ENCODE measurements at places on chromosomes 5 and 9.

DNA sequence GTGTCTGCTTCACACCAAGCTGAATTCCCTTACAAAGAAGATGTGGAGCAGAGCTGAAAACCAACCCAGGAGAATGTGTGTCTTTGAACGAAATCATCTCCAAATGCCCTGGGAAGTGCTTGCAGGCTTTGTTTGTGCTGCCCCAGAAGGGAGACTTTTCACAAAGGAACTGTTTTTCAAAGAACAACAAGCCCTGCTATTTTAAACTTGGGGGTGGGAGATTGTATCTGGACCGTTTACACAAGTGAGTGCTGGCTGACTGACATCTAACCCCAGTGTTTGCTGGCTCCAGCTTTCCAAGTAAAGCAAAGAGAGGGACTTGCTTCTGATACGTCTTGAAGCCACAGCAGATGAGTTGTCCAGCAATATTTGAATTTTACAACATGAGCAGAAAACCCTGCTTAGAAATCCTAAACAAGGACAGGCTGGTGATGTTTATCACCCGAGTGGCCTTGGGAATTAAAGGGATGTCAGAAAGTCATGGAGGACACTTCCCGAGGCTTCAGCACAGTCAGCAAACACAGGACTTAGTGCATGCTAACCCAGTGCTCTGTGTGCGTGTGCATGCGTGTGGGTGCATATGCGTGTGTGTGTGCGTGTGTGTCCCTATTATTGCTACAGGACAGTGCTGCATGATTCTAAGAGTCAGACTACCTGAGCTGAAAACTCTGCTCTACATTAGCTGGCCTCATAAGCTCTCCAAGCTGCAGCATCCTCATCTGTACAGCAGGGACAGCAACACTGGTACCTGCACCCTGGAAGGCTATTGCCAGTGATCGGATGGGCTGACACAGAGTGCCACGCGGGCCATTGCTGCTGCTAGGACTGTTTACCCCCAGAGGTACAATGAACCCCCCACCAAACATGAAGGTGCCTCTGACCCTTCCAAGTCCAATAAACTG lies 1.4 kb downstream of the ADAMTS12 start:
- no peak for DNase-seq

- DNase-seq, result no peak
Observed at GRCh38 chr5:115571441-115571878, 26.9 kb upstream of the FEM1C start.

GRCh38 chr5:137325721-137326120 lies 173.4 kb downstream of the SPOCK1 start:
- no peak for DNase-seq

- no peak for DNase-seq
Observed at GRCh38 chr5:6656680-6657079, 23.4 kb downstream of the SRD5A1 start.

DNA sequence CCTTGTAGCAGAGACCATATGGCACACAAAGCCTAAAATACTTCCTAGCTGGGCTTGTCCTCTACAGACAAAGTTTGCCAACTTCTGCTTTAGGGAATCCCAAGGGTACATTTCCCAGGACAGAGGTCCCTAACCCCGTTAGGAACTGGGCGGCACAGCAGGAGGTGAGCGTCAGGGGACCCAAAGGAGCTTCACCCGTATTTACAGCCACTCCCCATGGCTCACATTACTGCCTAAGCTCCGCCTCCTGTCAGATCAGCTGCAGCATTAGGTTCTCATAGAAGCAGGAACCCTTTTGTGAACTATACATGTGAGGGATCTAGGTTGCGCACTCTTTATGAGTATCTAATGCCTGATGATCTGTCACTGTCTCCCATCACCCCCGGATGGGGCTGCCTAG lies 88.5 kb upstream of the TRPM3 start:
- DNase-seq, result no peak

- no peak for DNase-seq
Observed at GRCh38 chr9:112831969-112832368, 58.7 kb downstream of the SLC46A2 start.

GRCh38 chr5:65766175-65766574 lies 44.2 kb downstream of the NLN start:
- no peak for DNase-seq

- no peak for DNase-seq
Observed at GRCh38 chr9:137748311-137748710, 129.3 kb upstream of the CACNA1B start.

GRCh38 chr5:151180291-151180690 lies 22.7 kb upstream of the ANXA6 start:
- no peak for DNase-seq

DNA sequence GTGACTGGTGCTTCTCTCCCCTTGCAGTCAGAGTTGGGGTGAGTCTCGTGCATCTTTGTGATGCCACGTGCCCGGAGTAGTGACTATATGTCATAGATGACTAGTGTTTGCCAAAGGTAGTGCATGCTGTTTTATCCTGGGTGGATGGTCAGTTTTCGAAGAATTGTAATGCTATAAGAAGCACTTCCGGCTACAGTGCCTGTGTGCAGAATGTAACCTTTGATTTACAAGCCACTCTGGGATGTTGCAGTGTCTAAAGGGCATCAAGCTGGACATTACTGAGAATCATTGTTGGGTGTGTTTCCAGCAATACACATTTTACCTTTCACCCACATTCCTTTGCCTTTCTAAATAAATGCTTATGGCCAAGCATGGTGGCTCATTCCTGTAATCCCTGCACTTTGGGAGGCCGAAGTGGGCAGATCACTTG lies 16.7 kb downstream of the MVB12B start:
- DNase-seq, result no peak

GRCh38 chr5:76801159-76801802 lies 17.5 kb upstream of the F2RL1 start:
- no peak for DNase-seq

DNA sequence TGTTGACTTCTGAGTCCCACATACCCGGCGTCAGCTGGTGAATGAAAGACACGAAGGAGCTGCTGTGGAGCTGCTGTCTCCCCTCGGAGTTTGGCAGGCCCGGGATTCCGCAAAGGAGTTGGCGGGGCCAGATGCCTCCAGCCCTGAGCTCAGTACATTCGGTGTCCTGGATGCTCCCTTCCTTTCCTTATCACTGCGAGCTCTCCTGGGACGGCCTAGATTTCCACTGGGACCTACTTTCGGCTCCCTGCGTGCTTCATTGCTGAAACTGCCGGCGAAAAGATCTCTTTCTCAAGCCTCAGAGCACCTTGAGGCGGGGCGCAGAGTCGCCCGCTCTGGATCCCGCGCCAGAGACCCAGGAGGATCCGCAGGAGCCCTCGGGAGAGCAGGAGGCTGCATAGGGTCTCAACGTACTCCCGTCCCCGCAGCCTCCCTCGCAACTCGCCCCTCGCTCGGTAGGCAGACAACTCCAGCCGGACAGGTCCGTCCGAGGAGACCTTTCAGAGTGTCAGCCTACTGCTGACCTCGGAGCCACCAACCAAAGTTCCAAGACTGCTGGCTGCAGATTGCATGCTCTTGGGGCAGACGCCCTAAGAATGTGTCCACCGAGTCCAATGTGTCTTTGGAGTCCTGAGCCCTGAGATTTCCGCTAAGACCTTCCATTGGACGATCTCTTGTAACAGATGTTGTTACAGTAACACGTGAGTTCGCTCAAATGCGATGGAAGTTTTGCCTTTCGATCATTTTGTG lies 6.1 kb downstream of the ANXA2R start:
- DNase-seq, result no peak

DNA sequence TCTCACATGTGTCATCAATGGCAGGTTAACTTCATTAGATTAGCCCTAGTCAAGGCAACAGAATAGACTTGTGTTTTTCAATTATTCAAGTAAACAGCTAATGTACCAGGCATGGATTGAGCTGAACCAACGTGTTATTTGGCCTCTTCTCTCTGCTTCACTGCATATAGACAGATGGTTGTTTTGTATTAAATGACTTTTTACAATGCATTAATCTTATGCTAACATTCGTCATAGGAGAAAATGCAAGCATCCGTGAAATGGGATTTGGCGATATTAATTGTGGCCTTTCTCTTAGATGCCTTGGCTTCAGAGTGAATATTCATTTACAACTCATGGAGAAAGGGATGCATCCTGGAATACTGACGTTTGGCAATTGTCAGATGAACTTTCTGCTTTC lies 208.0 kb downstream of the KCTD16 start:
- no peak for DNase-seq

DNA sequence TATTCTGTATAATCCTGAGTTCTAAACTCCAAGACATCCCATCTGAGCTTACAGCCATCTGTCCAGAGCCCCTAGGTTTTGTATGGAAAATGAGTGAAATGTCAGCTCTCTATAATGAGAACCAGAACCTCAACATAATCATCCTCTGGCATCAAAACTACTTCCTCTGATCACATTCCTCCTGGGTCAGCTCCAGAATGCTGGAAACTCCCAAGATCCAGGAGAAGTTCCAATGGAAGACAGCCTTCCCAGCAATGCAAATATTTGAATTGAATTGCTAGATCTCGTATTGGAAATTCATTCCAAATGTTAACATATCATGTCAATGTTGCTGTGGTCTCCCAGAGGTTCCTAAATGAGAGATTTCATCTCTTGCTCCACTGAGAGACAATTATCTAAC lies 23.8 kb downstream of the C9 start:
- DNase-seq, result no peak

DNA sequence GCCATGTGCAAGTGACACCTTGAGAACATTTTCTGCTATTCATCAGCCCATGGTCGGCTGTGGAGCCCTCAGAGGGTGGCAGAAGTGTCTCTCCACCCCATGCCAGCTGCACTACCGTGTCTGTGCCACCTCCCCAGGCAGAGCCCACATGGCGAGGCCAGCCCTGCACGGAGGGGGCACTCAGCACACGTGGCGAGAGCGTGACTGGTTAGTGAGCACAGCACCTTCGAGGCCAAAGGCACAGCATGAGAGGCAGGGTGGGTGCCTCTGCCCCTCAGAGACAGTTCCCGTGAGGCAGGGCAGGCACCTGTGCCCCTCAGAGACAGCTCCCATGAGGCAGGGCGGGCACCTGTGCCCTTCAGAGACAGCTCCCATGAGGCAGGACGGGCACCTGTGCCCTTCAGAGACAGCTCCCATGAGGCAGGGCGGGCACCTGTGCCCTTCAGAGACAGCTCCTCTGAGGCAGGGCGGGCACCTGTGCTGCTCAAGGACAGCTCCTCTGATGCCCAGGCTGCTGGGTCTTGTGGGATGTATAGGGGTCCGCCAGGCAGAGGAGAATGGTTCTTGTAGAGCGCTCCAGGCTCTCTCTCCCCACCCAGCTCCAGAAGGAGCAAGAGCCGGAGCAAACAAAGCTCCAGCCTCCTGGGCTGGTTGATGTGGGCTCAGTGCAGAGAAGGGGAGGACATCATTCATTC lies 179.8 kb upstream of the PPP1R26 start:
- DNase-seq, result no peak

GRCh38 chr5:74094096-74094781 lies 468.2 kb downstream of the ARHGEF28 start:
- no peak for DNase-seq

- no peak for DNase-seq
Observed at GRCh38 chr5:175107028-175107588, 336.9 kb downstream of the DRD1 start.

DNA sequence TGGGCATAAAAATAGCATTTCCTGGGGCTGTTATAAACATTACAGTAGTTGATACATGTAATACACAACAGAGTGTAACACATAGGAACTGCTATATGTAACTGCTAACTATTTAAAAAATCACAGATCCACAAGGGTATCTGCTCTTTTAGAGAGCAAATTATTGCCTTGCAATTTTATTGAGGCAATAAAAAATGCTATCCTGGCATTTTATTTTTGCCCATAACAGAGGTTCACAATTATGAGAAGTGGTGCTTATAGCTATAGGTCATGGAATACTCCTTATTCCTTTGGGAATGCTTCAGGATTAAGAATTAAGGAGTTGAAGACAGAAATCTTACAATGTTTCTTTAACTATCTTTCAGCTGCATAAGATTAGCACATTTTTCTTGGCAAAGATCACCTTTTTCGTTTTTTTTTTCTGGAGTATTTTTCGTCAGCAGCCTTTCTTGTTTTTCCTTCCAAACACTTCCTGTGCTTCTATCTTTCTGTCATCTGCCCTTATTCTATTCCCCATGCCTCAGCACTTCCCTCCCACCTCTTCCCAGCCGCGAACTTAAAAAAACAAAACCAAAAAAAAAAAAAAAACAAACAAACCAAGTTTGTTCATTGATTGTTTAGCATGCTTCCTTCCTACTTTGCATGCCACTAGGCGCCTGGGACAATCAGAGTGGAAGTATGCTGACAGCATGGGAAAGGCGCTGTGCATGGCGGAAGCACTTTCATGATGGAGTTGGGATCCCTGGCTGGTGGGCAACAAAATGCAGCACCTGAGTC lies 264.2 kb downstream of the MAST4 start:
- no peak for DNase-seq

DNA sequence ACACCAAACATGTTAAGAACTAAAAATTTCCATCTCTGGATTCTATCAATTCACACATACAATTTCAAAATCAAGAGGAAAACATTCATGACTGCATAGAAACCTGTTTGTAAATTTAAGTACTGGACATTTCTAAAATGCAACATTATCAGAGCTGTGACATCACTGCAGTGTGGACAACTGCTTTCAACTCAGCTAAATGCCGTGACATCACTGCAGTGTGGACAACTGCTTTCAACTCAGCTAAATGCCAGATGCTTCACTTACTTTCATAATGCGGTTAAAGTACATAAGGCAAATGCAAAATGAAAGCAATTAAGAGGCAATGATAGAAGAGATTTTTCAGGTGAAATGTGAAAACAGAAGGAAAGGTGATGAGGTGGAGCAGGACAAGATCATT lies 161.5 kb downstream of the ARL15 start:
- no peak for DNase-seq

DNA sequence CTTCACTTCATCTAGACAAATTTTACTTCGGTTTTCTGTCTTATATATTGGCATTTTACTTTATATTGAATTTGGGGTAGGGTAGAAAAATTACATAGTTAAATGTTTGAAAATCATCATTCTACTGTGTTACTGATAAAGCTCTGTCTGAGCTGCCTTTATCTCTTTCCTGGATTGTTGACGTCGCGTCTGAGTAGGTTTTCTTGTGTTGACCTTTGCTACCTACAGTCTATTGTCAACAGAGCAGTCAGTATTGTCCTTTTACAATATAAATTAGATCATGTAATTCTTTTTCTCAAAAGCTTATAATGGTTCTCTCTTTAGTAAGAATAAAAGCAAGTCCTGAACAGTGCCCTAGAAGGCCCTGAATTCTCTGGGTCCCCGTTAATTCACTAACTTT lies 128.2 kb downstream of the HACD4 start:
- DNase-seq, result no peak

DNA sequence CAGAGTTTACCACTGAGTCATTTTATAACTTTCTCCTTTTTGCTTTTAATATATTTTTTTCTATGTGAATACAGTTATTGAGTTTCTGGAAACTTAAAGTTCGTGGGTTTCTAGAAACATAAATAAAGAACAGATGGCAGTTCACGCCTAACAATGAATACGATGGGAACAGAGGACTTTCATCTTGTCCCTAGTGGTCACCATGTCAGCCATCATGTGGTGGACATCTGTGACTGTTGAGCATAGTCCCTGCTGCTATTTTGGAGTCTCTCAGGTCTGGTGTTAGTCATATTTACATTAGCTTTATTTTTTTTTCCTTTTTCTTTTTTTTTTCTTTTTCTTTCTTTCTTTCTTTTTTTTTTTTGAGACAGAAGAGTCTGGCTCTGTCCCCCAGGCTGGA lies 85.3 kb downstream of the XRCC4 start:
- no peak for DNase-seq
